ENCODE measurements at places on chromosomes 7 and 10. TPM values are rescaled to one million over a fixed set of nuclear protein-coding genes. Genes with fewer than 3 reads are reported as not detected.

DNA sequence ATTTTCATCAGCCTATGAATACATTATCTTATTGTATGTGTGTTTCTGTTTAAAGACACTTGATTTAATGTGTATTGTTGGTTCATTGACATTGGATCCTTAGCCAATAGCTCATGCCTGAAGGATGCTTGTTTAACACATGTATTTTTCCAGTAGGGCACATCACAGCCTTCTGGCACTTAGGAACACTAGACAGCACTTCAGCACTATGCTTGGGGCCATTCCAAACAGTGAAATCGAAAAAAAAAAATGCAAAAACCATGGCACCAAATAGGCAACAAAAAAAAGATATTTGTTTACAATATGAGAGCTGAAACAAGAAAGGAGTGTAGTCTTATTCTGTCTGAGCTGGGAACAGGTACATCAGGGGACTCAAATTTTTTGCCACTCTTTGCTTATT, 262.8 kb downstream of the SLC25A13 start:
- no peak for DNase-seq
- no peaks in the 10 kb centered on the region for H3K36me3 ChIP-seq
- no peaks in the 10 kb centered on the region for H3K4me1 ChIP-seq
- H3K27me3 ChIP-seq, result no peaks in the 10 kb centered on the region
- H3K27ac ChIP-seq, result no peak overlapping the region

DNA sequence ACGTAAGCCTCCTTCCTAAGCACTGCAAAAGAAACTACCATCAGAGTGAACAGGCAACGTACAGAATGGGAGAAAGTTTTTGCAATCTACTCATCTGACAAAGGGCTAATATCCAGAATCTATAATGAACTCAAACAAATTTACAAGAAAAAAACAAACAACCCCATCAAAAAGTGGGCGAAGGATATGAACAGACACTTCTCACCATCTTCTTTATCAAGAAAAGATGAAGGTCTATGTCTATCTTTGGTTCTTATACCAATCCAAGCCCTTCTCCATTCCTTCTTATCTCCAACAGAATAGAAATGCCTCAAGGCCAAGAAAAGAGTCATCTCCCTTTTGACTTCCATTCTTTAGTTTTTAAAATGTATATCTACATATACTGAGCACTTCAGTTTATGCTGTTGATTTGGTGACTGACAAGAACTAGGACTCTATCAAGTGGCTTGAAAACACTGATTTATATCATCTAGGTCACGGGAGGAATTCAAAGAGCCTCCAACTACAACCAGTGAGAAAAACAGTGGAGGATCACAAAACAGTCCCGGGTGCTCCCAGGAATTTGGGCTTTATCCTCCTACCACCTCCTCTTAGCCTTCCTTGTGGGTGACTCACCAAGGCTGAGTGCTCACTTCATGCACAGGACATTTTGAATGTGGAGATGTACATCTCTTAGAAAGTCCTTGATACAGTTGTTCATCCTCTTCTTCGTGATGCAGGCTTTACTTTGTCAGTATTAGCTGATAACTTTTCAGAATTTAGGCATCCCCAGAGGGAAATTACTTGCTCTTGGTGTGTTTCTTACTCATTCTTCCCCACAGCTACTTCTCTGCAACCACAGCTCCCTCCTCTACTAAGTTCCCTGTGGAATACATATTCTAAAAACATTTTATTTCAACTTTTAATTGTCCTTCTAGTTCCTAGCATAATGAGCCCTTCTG, 15.4 kb downstream of the TAS2R41 start:
- DNase-seq, result no peak
- peaks cover 19% of the 10 kb centered on the region for H3K27me3 ChIP-seq
- H3K27ac ChIP-seq, result no peak overlapping the region

NANOS1 gene
- total RNA-seq, result 0.90 TPM

DNA sequence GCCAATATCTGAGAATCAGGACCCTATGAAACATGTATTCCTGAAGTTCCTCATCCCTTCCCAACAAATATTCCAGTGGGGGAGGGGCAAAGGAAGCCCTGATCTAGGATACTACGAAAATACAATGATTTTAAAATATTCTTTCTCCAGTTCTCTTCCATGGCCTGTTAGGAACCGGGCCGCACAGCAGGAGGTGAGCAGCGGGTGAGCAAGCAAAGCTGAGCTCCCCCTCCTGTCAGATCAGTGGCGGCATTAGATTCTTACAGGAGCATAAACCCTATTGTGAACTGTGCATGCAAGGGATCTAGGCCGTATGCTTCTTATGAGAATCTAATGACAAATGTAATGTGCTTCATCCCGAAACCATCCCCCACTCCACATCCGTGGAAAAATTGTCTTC, 370.8 kb downstream of the WDR11 start:
- H3K27me3 ChIP-seq, result no peaks in the 10 kb centered on the region
- H3K27ac ChIP-seq, result no peak overlapping the region
- no peaks in the 10 kb centered on the region for H3K36me3 ChIP-seq
- H3K4me1 ChIP-seq, result no peaks in the 10 kb centered on the region

GRCh38 chr10:4617589-4617988, 208.4 kb upstream of the AKR1E2 start:
- DNase-seq, result no peak
- no peaks in the 10 kb centered on the region for H3K4me1 ChIP-seq
- no peaks in the 10 kb centered on the region for H3K36me3 ChIP-seq
- no peaks in the 10 kb centered on the region for H3K27me3 ChIP-seq
- H3K27ac ChIP-seq, result no peak overlapping the region

DNA sequence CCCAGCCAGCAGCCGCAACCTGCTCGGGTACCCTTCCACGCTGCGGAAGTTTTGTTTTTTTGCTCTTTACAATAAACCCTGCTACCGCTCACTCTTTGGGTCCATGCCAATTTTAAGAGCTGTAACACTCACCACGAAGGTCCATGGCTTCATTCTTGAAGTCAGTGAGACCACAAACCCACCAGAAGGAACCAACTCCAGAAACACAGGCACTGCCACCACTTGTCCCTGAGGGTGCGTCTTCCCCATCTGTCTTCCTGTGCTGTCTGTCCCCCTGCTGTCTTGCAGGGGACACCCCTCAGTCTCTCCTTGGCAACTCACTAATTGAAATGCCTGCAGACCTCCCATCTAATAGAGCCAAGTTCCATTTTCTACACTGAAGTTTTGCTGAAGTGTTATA, 48.5 kb upstream of the RSU1 start:
- H3K36me3 ChIP-seq, result no peaks in the 10 kb centered on the region
- no peak overlapping the region for H3K27ac ChIP-seq
- peaks cover 7% of the 10 kb centered on the region for H3K4me1 ChIP-seq
- no peaks in the 10 kb centered on the region for H3K27me3 ChIP-seq

DNA sequence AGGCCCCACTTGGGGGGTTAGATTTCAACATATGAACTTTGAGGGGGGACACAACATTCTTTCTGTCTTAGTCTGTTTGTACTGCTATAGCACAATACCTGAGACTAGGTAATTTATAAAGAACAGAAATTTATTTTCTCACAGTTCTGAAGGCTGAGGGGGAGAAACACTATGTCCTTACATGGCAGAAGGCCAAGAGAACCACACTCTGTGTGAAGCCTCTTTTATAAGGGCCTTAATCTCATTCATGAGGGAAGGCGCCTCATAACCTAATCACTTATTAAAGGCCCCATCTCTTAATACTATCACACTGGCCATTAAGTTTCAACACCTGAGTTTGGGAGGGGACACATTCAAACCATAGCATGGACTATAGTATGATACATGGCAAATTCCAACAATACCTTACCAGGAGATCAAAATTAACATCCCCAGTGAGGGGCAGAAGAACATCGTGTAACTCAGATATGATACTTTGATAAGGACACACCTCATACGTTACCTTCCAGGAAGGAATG, 9.3 kb upstream of the PDLIM1 start:
- no peak overlapping the region for H3K27ac ChIP-seq
- peaks cover 20% of the 10 kb centered on the region for H3K4me1 ChIP-seq
- no peak for DNase-seq
- H3K4me3 ChIP-seq, result no peak overlapping the region
- H3K27me3 ChIP-seq, result peaks cover 5% of the 10 kb centered on the region

DNA sequence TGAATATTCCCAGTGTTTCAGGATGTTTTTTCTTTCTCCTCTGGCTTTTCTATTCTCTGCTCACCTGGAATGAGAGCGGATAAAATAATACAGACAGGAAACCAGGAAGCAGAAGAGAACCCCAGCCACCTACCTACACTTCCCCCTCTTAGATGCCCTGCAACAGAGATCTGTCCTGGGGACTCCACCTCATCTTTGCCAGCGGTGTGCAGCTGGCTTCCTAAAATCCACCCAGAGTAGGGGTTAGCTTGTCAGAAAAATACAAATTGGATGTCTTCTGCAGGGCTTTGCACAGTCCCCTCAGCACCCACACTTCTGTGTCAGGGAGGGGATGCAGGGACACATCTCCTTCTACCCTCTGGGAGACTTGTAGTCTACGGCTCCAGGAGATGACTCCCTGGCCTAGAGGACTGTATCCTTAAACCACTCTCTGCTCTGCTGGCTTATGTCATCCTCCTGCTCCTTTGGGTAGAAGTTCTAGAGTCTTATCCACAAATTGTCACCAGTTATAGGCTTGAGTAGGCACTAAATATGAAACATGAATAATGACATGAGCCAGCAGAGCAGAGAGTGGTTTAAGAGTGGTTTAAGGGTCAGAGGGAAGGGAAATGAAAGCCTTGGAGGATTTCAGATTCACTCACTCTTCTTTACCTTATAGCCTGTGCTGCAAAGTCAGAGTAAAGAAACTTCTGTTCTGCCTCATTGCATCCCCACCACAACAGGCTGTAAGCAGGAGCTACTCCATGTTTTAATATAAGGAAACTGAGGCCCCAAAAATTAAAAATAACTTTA, 749.4 kb downstream of the AUTS2 start:
- DNase-seq, result no peak
- H3K27ac ChIP-seq, result no peak overlapping the region
- H3K36me3 ChIP-seq, result peaks cover 5% of the 10 kb centered on the region
- H3K4me3 ChIP-seq, result no peak overlapping the region
- H3K4me1 ChIP-seq, result peaks cover 9% of the 10 kb centered on the region
- H3K27me3 ChIP-seq, result no peaks in the 10 kb centered on the region

GRCh38 chr7:135665042-135665441, 2.7 kb downstream of the STMP1 start:
- H3K4me3 ChIP-seq, result no peak overlapping the region
- no peaks in the 10 kb centered on the region for H3K27me3 ChIP-seq
- H3K27ac ChIP-seq, result no peak overlapping the region
- no peaks in the 10 kb centered on the region for H3K36me3 ChIP-seq
- DNase-seq, result no peak

DNA sequence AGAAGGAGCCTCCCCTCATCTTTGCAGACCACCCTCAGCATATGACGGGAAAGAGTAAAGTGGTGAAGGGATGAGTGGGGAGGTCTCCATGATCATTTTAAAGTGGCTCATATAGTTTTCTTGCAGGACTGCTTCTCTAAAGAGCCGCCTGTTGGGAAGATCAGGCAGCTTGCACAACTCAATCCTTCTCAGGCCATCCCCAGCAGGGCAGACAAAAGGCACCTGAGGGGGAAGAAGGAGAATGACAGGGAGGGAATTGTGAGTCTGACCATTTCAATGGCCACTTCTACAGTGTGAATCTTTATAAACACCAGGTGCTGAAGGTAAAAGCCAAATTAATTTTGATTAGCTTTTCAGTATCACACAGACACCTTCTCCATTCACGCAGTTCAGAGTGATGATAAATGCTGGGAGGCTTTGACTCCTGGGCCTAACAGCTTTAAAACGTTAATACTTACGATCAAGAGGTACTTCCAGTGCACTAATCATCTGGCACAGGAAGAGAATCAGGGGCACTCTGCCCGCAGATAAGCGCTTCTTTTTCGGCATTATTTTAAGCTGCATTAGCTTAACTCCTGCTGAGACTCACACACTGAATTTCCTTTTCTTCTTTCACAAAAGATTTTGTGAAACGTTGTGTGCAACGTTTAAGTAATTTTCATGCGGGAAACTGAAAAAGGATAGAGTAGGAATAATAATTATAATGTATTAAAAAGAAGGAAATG, 109.5 kb upstream of the LAMB4 start:
- no peak overlapping the region for H3K27ac ChIP-seq
- H3K36me3 ChIP-seq, result no peaks in the 10 kb centered on the region
- H3K4me3 ChIP-seq, result no peak overlapping the region
- DNase-seq, result no peak

DNA sequence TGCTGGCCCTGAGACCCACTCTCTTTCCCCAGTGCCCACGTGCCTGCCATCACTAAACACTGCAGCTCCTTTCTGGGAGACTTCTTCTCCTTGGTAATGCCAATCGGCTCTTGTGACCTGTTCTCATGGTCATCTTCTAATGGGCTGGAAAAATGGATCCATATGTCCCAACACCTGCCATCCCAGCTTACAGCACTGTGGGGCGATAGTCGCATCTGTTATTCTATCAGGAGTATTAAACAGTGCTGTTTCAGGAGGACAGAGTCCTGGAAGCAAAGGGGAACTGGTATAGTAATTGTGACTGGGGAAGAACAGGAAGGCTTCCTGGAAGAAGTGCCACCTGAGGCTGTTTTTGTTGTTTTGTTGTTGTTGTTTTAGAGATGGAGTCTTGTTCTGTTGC, 411.2 kb downstream of the GLRX3 start:
- no peaks in the 10 kb centered on the region for H3K4me1 ChIP-seq
- H3K27ac ChIP-seq, result no peak overlapping the region
- no peaks in the 10 kb centered on the region for H3K27me3 ChIP-seq
- no peaks in the 10 kb centered on the region for H3K36me3 ChIP-seq

DNA sequence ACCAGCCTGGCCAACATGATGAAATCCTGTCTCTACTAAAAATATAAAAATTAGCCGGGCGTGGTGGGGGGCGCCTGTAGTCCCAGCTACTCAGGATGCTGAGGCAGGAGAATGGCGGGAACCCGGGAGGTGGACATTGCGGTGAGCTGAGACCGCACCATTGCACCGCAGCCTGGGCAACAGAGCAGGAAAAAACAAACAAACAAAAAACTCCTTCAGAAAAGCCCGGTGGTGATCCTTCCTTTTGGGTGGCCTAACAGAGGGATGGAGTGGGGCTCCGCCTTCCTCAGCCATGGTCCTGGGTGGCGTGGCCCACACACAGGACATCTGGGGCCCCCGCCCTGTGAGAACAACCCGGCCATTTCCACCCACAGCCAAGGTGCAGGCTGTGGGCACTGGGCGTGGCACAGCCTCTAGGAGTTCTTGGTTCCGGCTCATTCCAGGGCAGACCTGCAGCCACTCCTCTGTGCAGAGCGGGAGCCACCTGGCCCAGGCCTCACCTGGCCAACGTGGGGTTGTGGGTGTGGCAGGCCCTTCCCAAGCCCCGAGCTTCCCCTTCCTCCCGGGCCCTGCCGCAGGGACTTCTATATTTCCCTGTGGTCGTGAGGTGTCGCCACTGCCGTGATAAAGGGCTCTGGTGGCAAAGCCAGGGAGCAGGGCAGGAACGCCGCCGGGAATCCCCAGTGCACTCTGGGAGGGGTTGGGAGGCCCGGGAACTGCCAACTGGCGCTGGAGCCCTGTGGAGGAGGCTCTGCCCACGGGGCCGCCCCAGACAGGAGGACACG, 37.6 kb downstream of the GET4 start:
- no peaks in the 10 kb centered on the region for H3K4me1 ChIP-seq
- no peaks in the 10 kb centered on the region for H3K36me3 ChIP-seq
- H3K4me3 ChIP-seq, result no peak overlapping the region

- no peak overlapping the region for H3K4me3 ChIP-seq
- H3K36me3 ChIP-seq, result no peaks in the 10 kb centered on the region
- no peaks in the 10 kb centered on the region for H3K27me3 ChIP-seq
- H3K27ac ChIP-seq, result no peak overlapping the region
- no peaks in the 10 kb centered on the region for H3K4me1 ChIP-seq
- DNase-seq, result no peak
Observed at GRCh38 chr7:113402005-113402404, 283.7 kb upstream of the SMIM30 start.

GRCh38 chr10:1468811-1469210, 268.5 kb downstream of the ADARB2 start:
- no peaks in the 10 kb centered on the region for H3K36me3 ChIP-seq
- H3K27me3 ChIP-seq, result no peaks in the 10 kb centered on the region
- DNase-seq, result no peak
- H3K4me3 ChIP-seq, result no peak overlapping the region
- H3K4me1 ChIP-seq, result no peaks in the 10 kb centered on the region

TLX1 gene
- not detected for total RNA-seq

TMEM273 gene
- not detected for total RNA-seq

All from endodermal cell (in vitro differentiated cells).